Stimulated activated CD8-positive, alpha-beta memory T cell treated with anti-CD3 and anti-CD28 coated beads, Interleukin-7, amount 100 ng/mL, for 24 hours (primary cell): ENCODE measurements at places on chromosomes 5 and 9.
A peak's percentile ranks its signal among the peaks of the same experiment; 100 is the strongest.

GRCh38 chr9:70493029-70493428, 78.6 kb upstream of the KLF9 start:
- no peak for DNase-seq

GRCh38 chr9:27765266-27766072, 192.2 kb upstream of the C9orf72 start:
- no peak for DNase-seq

DNA sequence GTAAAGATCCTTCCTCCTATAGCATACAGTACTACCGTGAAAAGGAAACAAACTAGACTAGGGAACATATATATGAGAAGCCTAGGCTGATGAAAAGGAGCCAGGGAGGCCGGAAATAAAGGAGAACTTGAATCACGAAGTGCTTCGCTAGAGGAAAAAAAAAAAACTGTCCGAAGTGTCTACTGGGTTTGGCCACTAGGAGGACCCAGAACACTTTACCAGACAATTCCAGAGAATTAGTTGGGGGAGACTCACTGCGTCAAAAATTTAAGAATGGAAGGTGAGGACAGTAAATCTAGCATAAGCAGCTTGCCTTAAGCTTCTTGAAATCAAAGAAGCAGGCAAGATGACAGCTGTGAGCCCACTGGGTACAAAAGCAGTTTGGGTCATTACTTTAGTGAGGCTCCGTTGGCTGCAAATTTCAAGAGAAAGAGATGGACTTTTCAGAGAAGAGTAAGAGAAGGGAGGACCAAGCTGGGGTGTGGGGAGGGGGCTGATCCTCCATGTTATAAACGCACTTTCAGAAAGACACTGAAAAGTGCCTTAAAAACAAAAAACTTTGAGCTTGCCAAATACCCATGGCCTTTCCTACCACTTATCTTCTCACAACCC, 47.4 kb downstream of the P4HA2 start:
- DNase-seq: no peak

- DNase-seq: no peak
Measured at GRCh38 chr9:128409978-128410377, 10.7 kb upstream of the CERCAM start.

- no peak for DNase-seq
Measured at GRCh38 chr5:32805971-32806638, 95.0 kb downstream of the NPR3 start.

- no peak for DNase-seq
Measured at GRCh38 chr5:95918421-95919006, 43.1 kb downstream of the ELL2 start.

GRCh38 chr5:73417303-73418034, 31.1 kb downstream of the FOXD1 start:
- no peak for DNase-seq

GRCh38 chr9:76516350-76516749, 57.4 kb downstream of the GCNT1 start:
- DNase-seq: no peak

GRCh38 chr5:157326440-157327005, 60.6 kb downstream of the CYFIP2 start:
- DNase-seq: no peak

DNA sequence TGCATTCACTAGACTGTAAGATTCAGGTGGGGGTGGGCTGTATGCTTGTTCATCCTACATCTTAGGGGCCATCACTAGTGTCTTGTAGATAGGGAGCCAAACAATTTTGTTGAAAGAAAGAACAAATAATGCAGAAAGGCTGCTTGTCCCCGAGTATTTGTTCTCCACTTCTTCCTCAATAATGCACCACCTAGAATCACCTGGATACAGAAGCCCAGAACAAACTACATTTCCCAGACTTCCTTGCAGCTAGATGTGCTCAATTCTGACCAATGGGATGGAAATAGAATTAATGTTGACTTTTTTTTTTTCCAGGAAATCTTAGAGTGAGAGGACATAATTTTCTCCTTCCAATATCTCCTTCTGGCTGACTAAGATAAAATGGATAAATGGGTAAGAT, 38.9 kb upstream of the TNFSF8 start:
- DNase-seq: no peak

DNA sequence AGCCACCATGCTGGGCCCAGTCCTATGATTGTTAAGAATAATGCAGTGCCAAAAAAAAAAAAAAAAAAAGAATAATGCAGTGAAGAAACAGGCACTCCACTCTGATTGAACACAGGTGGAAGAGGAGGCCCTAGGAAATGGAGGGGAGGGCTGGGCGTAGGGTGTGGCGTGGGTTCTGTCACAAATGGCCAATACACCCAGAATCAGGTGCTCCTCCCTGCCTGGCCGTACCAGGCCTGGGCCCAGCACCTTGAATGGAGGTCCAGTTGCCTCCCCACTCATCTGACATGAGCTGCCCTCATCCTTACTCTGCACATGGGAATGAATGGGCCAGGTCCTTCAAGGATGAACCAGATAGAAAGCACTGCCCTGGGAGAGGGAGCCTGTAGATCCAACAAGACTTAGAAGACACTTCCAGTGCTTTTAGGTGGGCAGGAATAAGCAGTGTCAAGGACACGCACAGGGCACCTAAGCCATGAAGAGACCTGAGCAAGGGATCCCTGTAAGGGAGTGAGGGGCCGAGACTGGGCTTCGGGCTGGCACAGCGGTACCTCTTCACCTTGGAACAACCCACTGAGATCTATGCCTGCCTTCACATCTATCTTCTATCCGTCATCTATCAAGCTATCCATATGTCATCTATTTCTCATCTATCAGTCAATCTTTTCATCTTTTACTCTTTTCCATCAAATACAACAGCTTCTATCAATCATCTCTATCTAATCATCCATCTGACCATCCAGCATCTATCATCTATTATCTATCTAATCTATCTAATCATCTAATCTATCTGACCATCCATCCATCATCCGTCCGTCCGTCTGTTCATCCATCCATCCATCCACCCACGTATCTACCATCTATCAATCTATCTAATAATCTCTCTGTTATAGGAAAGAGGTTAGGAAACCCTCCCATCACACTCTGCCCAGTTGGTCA, 15.9 kb downstream of the NINJ1 start:
- no peak for DNase-seq

GRCh38 chr9:93693129-93693528, 116.7 kb downstream of the PHF2 start:
- no peak for DNase-seq

GRCh38 chr5:119131530-119132304, 60.8 kb downstream of the DMXL1 start:
- no peak for DNase-seq

DNA sequence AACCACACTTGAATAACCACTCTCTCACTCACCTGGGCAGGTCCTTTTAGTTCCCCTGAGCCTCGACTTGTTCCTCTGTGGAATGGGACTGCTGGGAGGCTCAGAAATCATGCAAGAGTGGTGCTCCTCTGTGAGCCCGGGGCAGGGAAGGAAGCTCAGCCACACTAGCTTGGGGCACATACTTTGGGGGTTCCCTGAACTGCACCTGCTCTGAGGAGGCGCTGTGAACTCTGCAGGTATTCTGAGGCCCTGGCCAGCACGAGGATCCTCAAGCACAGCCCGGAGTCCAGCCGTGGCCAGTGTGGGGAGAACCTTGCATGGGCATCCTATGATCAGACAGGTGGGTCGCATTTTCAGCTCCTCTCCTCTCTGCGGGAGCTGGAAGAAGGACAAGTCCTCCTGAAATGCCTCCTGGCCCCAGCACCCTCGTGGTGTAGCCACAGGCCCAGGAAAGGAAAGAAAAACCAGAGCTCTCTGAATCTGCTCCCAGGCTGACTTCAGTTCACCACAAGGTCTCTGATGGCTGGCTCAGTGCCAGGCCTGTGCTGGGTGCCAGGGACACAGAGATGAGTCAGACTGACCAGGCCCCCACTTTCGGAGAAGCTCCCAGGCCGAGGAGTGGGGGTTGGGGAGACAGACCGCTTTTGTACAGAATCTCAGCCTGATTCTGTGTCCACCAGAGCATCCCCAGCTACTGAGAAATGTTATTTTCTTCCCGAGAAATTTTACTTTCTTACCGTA, 11.9 kb downstream of the GLIPR2 start:
- peak; percentile 41 for DNase-seq

- no peak for DNase-seq
Measured at GRCh38 chr5:135271533-135272310, 127.3 kb downstream of the MACROH2A1 start.

DNA sequence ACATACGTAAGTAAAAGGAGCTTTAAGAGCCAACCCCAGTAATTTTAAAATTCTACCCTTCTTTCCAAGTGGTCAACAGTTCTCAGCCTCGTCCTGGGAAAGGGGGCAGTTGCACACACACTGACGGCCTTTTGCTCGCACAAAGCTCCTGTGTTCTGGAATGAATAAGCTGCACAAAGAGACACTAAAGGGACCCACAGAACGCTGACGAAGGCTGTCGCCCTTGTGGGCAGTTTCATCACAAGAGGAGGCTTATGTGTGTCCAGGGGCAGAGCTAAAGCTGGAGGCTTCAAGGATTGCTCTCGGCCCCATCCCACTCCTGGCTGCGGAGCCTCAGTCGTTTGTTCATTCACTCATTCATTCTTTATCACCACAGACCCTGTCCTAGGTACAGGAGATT, 67.0 kb upstream of the NEK6 start:
- DNase-seq: no peak

DNA sequence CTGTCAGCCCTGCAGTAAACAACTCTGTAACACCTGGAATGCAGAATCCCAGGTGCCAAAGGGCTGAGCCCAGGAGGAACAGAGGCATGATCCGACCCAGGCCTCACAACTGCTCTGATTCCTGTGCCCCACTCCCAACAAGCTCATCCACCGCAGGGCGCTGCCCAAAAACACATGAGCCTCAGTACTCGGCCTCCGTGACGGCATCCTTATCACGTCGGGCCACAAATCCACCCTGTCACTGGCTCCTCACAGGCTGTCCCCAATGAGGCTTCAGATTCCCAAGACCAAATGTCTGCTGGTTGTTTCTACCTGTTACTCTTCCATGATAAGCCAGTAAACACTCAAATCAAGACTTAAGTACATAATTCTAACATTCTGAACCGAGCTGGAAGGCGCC, 15.2 kb downstream of the QSOX2 start:
- no peak for DNase-seq

DNA sequence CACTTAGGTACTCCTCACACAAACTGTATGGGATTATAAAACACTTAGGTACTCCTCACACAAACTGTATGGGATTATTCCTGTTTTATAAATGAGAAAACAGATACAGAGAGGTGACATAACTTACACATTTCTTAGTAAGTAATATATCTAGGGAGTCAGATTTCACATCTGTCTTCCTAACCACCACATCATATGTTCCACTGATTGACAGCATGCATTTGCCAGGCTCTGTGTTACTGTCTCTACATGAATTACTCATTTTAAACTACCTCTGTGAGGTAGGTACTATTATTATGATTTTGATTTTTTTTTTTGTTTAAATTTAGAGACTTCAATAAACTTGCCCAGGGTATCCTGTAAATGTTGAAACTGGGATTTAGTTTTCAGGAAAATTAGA, 232.7 kb downstream of the CCDC171 start:
- no peak for DNase-seq

DNA sequence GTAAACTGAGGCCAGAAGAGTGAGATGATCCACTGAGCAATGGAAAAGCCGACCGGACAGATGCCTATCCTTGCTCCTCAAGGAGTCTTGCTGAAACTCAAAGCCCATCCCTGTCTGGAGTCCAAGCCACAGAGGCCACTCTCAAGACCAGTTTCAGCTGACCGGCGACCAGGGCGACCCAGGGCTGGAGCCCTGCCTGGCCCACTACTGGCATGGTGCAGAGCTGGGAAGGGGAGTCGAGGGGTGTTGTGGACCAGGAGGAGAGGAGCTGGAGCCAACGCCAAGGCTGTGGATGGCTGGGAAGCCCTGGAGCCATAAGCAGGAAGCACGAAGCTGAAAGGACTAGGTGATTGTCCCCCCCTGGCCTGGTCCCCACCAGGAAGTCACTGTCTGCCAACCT, 22.1 kb downstream of the FAM163B start:
- no peak for DNase-seq

GRCh38 chr5:81898403-81898802, 73.4 kb upstream of the ATG10 start:
- no peak for DNase-seq

DNA sequence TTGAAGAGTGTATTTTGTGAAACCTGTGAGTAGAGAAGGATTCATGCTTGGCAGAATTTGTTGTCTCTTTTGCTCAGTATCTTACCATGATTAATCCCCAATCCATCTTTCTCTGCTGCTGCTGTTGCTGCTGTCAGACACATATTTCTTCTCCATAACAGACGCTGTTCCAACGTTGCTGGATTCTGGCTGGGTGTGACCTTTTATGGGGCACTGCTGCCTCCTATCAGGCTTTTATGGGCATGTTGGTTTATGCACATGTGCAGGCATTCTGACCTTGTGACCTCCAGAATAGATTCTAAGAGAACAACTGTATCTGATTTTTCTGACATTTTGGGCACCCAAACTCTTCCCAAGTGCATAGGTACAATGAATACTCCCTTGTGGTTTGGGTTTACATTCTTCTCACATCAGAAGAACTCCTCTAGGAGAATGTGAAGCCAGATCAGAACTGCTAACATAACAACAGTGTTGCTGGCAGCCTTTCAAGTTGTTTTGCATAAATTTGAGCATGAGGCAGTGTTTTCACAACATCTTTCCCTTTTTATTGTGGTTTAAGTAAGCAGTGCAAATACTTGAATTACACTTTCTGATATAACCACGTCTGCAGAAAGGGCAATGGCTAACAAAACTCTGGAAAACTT, 9.2 kb upstream of the ISL1 start:
- DNase-seq: no peak

DNA sequence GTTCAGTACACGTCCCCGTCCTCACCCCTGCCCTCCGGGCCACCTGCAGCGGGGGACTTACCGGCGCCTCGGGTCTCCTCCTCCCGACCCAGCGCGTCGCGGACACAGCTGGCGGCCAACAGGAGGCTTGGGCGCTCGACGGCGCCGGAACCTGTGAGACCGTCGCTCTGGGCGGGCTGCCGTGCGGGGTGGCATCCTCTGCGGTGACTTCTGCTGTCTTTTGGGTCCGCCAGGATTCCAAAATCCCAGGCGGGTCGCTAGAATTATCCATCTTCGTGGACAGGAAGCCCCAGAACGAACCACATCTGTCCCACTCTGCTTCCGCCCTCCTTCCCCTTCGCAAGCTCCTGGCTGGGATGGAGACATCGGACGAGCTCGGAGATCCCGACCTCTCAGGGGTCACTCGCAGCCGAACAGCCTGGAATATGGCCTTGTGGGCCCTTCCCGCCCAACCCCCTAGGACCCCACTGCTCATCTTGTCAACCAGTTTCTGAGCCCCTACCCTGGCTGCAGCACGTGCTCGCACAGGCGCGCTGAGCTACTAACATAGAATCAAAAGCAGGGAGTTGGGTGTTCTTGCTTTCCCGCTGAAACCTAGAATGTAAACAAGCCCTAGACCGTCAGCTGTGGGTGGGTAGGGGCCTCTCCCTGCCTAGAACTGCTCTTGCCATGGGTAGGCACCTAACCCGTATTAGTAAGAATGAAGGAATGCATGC, 947 bp upstream of the MARCHF3 start:
- DNase-seq: no peak

DNA sequence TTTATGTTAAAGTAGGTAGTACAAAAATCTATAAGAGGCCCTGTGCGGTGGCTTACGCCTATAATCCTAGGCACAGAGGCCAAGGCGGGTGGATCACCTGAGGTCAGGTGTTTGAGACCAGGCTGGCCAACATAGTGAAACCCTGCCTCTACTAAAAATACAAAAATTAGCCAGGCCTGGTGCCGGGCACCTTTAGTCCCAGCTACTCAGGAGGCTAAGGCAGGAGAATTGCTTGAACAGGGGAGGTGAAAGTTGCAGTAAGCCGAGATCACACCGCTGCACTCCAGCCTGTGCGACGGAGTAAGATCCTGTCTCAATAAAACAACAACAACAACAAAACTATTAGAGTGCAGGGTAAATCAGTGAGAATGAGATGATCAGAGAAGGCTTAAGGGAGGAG, 634.5 kb downstream of the NR2F1-AS1 start:
- DNase-seq: no peak
